ENCODE measurements at places on chromosomes 1 and 21. TPM values are rescaled to one million over a fixed set of nuclear protein-coding genes. Genes with fewer than 3 reads are reported as not detected.

OTUD7B gene
- 9.9 TPM for total RNA-seq

CFAP107 gene
- not detected for total RNA-seq

TRNP1 gene
- not detected for total RNA-seq

FASLG gene
- 1.6 TPM for total RNA-seq

PPIAL4G gene
- 0.84 TPM for total RNA-seq

GUCA2B gene
- total RNA-seq: not detected

ENAH gene
- not detected for total RNA-seq

ARHGAP30 gene
- 244 TPM for total RNA-seq

GJA4 gene
- not detected for total RNA-seq

TAL1 gene
- not detected for total RNA-seq

MGST3 gene
- total RNA-seq: 61.6 TPM

SAMD11 gene
- not detected for total RNA-seq

ERG gene
- not detected for total RNA-seq

SERTAD4 gene
- not detected for total RNA-seq

IVL gene
- not detected for total RNA-seq

LDLRAD1 gene
- total RNA-seq: not detected

RPS6KA1 gene
- total RNA-seq: 192 TPM

PLA2G4A gene
- not detected for total RNA-seq

TPR gene
- 165 TPM for total RNA-seq

FAM78B gene
- 0.17 TPM for total RNA-seq

TMEM269 gene
- 0.25 TPM for total RNA-seq

Data from activated CD4-positive, alpha-beta T cell treated with anti-CD3 and anti-CD28 coated beads, Interleukin-2, amount 10 ng/mL, durations not matched to agents 7 days and 5 days (primary cell).